GM20000 (cell line): ENCODE measurements at places on chromosomes 3 and 15.

GRCh38 chr15:42602501-42602900 lies 27.1 kb downstream of the STARD9 start:
- no peak for DNase-seq

DNA sequence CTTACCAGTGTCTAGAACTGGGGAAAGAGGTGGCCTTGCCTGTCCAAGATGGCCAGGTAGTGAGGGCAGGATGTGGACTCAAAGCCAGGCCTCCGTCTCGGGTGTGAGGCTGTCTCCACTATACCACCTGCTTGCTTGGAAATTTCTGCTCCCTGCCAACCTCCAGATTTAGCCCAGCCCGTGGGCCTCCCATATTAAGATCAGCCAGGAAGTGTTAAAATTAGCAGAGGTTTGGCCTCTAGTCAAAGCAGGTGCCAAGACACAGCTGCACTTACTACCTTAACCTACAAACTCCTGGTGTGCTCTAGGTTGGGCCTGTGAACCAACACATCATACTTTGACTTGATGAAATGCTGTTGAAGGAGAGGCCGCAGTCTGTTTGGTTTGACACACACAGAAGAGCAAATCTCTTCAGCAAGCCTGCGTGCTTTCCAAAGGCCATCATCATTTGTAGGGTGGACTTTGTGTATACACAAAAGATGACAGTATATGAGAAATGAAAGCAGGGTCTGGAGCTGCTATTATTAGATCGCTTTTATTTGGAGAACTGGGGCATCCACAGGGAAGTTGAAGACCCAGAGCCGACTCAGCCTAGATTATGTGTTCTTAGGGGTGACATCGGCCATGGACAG lies 206.5 kb downstream of the XXYLT1 start:
- no peak for DNase-seq

DNA sequence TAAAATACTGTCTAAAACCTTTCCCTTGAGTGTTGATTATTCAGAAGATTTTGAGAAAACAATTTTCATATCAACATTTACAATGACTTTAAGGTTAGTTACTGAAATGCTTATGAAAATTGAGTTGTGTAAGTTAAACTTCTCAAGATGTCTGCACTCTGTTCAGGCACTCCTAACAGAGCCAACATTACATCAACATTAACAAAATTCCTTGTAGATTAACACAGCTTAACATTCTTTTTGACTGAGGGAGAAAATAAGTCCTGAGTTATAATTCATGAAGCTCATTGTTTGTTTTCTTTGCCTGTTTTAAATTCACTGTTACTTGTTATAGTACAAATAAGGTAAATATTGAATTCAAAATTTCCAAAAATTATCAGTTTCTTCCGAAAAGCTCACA lies 9.0 kb downstream of the ACKR4 start:
- DNase-seq = no peak

GRCh38 chr3:196689941-196690660 lies 21.9 kb downstream of the CEP19 start:
- DNase-seq = no peak

- no peak for DNase-seq
These were observed 231.8 kb upstream of the THRB start for GRCh38 chr3:24726423-24726822.

DNA sequence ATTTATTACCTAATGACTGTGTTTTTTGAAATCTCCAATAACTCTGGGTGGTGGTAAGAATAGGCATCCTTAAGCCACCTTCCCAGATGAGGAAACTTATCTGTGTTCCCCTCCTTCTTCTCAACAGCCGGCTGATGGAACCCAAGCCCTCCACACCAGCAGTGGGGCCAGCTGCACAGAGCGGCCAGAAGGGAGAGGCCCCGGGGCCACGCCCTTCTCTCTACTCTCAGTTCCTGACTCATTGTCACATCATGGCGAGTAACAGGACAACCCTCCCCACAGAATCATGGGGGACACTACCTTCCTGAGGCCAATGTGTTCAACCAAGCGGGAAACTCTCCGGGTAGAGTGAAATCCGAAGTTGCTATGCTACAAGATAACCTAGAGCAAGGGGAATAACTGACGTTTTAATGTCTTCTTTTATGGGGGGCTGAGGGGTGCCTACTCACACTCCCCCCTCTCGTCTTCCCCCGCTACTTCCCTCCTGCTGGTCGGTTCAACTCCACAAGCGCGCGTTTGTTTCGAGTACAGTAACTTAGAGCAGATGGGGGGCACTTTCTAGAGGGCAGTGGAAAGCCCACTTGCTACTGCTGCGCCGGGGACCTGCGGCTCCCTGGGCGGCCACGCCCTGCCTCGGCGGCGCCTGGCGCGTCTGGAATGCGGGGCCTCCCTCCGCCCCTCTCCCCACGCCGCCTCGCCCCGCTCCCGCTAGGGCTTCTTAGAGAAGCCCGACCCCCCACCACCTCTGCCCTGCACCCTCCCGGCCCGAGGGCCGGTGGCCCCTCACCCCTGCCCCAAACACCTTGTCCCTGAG lies 621 bp downstream of the ANXA2 start:
- DNase-seq = peak; percentile 87

DNA sequence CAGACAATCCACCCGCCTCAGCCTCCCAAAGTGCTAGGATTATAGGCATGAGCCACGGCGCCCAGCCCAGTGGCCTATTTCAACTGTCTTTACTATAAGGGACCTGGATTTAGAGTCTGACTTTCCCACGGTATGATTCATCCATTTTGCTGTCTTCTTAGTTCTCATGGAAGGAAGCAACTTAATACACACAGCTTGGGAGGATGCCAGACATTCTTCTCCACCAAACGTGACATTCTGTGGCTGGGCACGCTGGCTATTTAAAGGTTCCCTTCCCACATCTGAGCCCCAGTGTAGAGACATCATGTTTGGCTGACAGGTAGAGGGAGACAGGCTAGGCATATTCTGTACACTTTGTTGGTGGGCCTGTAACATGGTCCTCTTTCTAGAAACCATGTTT lies 26.2 kb downstream of the FAM43A start:
- DNase-seq = no peak

DNA sequence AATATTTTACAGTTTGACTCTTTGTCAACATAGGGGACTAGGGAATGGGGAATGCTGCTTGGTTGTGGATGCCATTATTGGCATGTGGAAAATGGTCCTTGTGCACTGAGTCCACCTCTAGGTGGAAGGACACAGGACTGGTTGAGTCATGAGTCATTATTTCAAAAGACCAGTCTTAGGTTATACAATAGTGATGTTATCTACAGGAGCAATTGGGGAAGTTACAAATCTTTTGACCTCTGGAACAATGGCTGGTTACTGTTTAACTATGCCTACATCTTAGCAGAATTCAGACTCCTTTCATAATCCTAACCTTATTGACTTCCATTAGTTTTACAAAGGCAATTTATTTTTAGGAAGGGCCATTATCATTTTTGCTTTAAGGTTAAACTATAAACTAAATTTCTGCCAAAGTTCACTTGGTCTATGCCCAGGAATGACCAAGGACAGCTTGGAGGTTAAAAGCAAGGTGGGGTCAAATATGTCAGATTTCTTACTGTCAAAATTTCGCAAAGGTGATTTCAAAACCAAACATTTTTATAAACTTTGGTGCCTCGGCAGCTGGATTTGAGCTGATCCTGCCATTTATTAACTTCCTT lies 11.8 kb upstream of the CCR8 start:
- DNase-seq = no peak

DNA sequence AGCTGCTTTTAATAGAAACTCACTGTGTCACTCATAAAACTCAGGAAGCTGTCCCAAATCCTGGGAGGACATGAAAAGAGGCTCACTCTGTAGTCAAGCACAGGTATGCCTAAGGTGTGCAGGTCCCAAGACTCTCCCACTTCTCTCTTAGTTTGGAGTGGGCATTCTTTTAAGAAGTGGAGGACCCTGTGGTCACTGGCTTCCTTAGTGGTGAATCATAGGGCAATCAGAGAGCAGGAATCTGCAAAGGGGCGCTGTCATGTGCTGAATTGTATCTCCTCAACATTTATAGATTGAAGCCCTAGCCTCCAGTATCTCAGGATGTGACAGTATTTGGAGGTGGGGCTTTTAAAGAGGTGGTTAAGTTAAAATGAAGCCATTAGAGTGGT lies 47.2 kb upstream of the ZBTB38 start:
- DNase-seq = no peak

DNA sequence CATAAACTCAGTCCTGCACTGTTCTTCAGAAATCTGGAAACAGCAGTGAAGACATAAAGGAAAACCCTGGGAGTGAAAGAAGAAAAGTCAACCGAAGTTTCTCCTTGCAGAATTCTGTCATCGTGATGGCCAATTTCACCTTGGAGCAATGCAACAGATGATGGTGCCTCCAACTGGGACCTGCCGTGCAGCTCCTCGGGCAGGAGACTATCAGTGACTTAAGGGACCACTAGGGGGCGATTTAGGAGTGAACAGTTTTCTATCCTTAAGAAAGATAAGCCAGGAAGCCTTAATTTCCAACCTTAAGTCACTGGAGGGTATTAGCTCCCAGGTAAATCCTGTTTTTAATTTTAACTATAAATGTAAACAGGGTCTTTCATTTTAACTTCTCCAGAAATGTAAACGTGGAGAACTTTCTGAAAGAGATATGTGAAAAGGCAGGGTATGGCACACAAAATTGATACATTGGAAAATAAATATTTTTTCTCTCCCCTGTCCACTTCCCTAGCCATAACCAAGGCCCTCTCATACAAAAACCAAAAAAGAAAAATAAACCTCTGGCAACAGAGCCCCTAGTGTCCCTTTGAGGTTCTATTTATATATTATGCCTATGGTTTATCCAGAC lies 116.3 kb downstream of the PDZRN3 start:
- DNase-seq = peak; percentile 42

DNA sequence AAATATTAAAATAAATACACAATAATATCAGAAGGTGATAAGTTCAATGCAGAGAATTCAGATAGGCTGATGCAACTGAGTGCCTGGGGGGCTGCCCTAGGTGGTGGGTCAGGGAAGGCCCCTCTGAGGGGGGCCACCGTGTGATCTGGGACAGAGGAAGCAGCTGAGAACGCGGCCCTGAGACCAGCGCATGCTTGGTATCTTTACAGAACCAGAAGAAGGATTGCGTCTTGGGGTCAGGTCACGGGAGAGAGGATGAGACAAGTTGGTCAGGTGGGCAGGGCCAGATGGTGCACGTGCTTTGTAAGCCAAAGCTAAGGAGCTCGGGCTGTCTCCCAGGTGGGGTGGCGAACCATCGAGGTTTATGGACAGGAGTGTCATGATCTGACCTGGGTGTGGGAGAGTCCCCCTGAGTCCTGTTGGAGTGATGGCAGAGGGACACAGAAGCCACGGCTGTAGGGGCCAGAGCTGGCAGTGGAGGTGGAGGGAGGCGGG lies 121.2 kb downstream of the ETFA start:
- DNase-seq = no peak

DNA sequence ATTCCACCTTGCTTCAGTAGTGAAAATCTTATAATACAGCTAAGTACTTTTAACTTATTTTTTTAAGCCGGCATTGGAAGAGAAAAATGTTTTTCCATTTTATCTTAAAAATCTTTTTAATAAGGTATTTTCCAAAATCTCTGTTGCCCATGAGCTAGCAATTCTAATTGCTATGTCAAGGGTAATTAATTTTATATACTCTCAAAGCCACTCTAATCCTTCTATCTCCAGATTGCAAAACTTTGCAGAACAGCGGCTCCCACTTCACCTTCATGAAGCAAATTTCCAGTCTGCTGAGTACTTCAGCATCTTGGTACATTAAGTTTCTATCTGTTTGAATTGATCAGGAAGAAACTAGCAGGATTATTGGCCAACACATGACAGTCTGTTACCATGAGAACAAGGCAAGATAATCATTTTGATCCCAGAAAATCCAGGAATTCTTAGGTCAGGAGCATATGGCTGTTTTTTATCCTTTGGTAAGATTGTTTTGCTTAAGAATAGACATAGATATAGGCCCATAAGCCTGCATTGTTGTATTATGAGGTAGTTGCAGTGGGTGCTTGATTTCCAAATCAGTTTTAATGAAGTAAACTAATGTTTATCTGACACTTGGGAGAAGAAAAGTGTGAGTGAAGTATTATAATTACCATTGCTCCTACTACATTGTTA lies 6.0 kb downstream of the TIPARP start:
- no peak for DNase-seq
